ENCODE measurements at places on chromosomes 2 and 18. TPM values are rescaled to one million over a fixed set of nuclear protein-coding genes. Genes with fewer than 3 reads are reported as not detected.

Gene CFC1
- total RNA-seq, result not detected

Gene PRKAG3
- total RNA-seq, result 0.50 TPM

Gene AGXT
- total RNA-seq, result not detected

Gene ITGB6
- 0.15 TPM for total RNA-seq

Gene FAM237A
- not detected for total RNA-seq

Gene FBLN7
- 0.29 TPM for total RNA-seq

Gene SCYGR1
- not detected for total RNA-seq

Gene SLC9A4
- not detected for total RNA-seq

Gene MEIS1
- 127 TPM for total RNA-seq

Gene MC4R
- total RNA-seq, result not detected

Gene LBX2
- 6.3 TPM for total RNA-seq

Gene GCG
- total RNA-seq, result not detected

Gene TXNDC2
- under 0.01 TPM for total RNA-seq

Gene PSMA8
- not detected for total RNA-seq

Gene RPRM
- total RNA-seq, result 0.15 TPM

Gene CNTNAP5
- total RNA-seq, result not detected

Gene SERPINB13
- total RNA-seq, result not detected

Gene MYOM1
- total RNA-seq, result 0.15 TPM

Gene CD207
- total RNA-seq, result not detected

Gene IL36G
- total RNA-seq, result not detected

Gene ABCG8
- total RNA-seq, result not detected

Gene CTLA4
- total RNA-seq, result not detected

Gene NR4A2
- total RNA-seq, result 0.33 TPM

Gene EFHD1
- not detected for total RNA-seq

Gene CDKL4
- 1.3 TPM for total RNA-seq

Gene STON1
- total RNA-seq, result 14.4 TPM

Gene ATAD2B
- total RNA-seq, result 7.9 TPM

Gene EFEMP1
- total RNA-seq, result 627 TPM

Gene DES
- 1.6 TPM for total RNA-seq
